CD4-positive, CD25-positive, alpha-beta regulatory T cell (primary cell): ENCODE measurements at places on chromosomes 2 and 18. TPM values are rescaled to one million over a fixed set of nuclear protein-coding genes. Genes with fewer than 3 reads are reported as not detected.

C2orf68 gene
- 18.8 TPM for polyA plus RNA-seq

FBXO48 gene
- polyA plus RNA-seq, result 1.0 TPM

ZNF892 gene
- 0.11 TPM for polyA plus RNA-seq

NTSR2 gene
- polyA plus RNA-seq, result not detected

BBS5 gene
- polyA plus RNA-seq, result 0.89 TPM

ZEB2 gene
- 0.44 TPM for polyA plus RNA-seq

AKAIN1 gene
- not detected for polyA plus RNA-seq

DSC3 gene
- polyA plus RNA-seq, result not detected

TWSG1 gene
- 1.9 TPM for polyA plus RNA-seq

TMEM214 gene
- polyA plus RNA-seq, result 17.6 TPM

TBR1 gene
- not detected for polyA plus RNA-seq

PRKAG3 gene
- polyA plus RNA-seq, result not detected

OTOF gene
- 0.59 TPM for polyA plus RNA-seq

SNED1 gene
- 5.6 TPM for polyA plus RNA-seq

GRCh38 chr2:205579335-205579734 lies 103.0 kb upstream of the NRP2 start:
- DNase-seq, result no peak

DNA sequence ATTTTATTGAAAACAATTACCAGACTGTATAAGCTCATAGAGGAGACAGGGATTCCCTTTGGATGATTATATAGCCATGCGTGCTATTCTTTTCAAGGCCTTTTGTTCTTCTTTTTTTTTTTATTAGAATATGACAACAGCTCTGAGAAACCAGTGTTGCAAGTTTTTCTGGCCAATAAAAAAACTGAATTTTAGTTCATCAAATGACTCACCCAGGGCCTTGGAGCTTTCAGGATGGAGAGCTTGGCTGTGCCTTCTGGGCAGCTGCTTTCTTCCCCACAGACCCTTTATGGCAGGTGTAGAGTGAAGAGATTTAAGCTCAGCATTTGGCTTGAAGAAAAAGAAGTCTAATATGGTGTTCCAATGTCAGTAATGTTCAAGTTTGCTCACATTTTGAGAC lies 497.9 kb upstream of the FANCL start:
- no peak for DNase-seq

GRCh38 chr2:68556381-68556780 lies 87.0 kb upstream of the PROKR1 start:
- DNase-seq, result no peak

DNA sequence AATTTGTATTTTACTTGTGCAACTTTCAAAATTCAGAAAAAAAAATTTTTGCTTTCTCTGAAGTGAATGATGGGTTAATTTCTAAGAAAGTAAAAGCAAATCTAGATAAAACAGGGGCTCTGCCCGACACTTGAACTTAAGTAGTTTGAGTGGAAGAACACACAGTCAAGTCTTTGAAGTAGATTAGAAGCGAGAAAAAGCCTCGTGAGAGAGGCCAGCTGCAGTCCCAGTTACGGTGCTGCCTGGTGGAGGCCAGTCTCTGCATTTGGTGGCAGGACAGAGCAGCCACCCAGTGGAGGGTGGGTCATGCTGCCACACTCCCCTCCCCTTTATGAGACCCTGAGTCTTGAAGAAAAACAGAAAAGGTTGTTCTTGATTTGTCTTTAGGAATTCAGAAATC lies 81.8 kb downstream of the INPP5D start:
- no peak for DNase-seq

DNA sequence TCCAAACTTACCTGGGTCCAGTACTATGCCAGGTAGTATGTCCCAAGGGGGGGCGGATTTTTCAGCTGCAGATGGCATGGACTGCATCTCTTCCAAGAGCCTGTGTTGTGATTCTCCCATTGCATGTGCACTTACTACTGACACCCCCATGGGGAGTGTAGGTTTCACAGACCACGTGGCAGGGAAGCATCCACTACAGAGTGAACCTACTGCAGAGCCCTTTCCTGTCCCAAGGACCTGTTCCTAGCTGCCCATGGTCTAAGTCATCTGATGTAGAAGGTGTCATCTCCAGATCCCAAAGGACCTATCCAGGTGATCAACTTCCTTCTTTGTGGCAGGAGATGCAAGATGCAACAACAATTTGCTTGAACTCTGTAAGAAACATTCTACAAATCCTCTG lies 9.9 kb upstream of the SULT1C3 start:
- no peak for DNase-seq

GRCh38 chr2:146777181-146777580 lies 1067.6 kb upstream of the ACVR2A start:
- DNase-seq, result no peak

GRCh38 chr2:71499691-71500090 lies 46.3 kb downstream of the DYSF start:
- DNase-seq, result no peak

- DNase-seq, result no peak
These were observed 14.6 kb upstream of the NAPG start for GRCh38 chr18:10511236-10511635.

DNA sequence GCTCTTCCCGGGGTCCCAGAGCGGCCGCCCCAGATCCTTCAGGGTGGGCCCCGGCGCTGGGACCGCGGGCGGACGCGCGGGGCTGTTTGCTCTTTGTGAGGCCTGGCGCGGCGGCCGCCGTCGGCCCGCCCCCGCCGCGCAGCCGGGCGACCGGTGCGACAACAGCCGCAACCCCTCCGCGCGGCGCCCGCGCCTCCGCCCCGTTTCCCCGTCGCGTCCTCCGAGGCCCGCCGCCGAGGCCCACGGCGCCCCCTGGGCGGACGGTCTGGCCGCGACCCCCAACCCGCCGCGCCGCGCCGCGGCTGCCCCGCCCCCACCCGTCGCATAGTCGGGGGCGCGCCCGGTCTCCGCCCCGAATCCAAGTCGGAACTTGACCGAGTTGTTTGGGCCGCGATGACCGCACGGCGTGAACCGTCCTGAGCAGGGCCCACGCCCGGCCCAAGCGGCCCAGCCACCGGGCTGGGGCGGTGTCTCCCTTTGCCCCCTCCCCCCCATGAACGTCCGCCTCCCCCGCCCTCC lies 448 bp downstream of the YPEL5 start:
- DNase-seq, result no peak

- DNase-seq, result peak; percentile 41
These were observed 5.5 kb upstream of the MAP4K4 start for GRCh38 chr2:101692041-101692440.

GRCh38 chr18:35610089-35610488 lies 28.5 kb downstream of the GALNT1 start:
- DNase-seq, result no peak

DNA sequence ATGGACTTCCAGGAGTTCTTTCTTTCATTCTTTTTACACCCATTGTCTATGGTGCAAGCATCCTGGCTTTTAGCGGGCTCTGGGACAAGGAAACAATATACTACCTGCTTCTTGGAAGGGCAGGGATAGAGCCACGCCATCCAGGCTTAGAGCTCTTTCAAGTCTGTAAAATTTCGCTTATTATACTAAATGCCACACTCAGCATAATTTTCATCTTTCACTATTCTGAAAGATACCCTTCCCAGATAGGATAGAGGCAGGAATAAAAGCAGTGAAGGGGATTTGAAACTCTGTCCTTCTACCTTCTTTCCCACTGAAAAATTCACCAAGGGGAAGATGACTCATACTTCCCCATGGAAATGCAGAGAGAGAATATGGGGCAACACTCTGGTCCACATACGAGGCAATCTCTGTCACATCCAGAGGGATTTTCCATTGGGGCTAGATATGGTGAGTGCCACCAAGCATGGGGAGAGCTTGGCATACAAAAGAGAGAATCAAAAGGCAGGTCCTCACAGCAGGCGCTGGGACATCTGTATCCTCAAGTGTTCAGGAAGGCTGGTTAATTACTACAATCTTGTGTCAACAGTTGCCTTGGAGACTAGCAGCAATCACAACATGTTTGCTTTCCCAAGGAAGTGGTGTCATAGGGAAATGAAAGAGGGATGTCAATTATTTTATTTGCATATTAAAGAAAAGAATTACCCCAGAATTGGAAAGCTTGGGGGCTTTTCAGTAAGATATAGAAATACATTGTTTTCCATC lies 127.6 kb downstream of the TDRD15 start:
- DNase-seq, result no peak

DNA sequence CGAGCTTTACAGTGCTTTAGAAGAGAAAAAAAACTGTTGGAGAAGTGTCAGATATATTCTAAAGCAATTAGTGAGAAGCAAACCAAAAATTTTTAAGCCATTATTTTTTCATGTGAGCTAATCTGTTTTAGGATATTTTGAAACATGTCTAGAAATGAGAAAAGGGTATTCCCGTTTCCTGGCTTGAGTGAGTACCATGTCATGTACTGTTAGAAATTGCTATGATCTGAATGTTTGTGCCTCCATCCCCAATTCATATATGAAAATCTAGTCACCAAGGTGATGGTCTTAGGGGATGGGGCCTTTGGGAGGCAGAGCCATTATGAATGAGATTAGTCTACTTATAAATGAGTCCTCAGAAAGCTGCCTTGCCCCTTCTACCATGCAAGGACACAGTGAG lies 493.3 kb upstream of the GCFC2 start:
- DNase-seq, result no peak

- DNase-seq, result no peak
These were observed at the start of gene COLEC11 for GRCh38 chr2:3594493-3595281. Gene COLEC11 (plus strand): TSS chr2:3595112. CDS start chr2:3604341, 9,229 bp downstream.

DNA sequence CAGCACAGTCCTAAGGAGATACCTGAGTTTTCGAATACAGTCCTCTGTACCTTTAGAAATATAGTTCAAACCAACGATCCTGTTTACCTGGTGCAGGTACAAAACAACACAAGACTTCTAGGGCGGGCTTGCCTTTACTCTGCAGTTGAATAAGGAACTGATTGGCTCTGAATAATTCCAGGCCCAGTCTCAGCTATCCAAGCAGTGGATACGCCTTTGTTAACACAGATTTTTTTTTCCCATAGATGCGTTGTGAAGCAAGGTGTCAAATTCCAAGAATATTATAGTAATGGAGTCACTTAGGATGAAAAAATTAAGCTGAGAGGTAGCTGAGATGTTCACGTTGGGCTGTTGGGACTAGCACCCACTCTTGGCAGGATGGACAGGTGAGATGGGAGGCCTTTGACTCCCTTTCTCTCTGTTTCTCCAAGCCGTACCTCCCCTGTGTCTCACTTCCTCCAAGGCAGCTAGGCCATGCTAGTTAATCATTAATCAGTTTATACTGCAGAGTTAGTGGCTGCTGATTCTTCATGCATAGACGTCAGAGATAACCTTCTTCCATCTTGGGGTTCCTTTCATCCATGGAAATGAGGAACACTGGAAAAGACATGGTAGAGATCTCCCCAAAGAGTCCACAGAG lies 380.8 kb upstream of the ACVR2A start:
- no peak for DNase-seq

DNA sequence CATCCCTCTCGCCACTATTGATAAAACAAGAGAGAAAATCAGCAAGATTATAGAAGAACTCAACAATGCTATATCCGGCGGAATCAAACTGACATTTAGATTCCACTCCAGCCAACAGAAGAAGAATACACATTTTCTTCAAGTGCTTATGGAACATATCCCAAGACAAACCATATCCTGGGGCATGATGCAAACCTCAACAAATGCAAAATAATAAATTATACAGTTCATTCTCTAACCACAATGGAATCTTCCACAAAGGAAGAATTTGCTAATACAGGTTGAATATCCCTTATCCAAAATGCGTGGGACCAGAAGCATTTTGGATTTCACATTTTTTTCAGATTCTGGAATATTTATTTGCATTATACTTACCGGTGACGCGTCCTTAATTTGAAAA lies 51.4 kb upstream of the YPEL5 start:
- DNase-seq, result no peak

DNA sequence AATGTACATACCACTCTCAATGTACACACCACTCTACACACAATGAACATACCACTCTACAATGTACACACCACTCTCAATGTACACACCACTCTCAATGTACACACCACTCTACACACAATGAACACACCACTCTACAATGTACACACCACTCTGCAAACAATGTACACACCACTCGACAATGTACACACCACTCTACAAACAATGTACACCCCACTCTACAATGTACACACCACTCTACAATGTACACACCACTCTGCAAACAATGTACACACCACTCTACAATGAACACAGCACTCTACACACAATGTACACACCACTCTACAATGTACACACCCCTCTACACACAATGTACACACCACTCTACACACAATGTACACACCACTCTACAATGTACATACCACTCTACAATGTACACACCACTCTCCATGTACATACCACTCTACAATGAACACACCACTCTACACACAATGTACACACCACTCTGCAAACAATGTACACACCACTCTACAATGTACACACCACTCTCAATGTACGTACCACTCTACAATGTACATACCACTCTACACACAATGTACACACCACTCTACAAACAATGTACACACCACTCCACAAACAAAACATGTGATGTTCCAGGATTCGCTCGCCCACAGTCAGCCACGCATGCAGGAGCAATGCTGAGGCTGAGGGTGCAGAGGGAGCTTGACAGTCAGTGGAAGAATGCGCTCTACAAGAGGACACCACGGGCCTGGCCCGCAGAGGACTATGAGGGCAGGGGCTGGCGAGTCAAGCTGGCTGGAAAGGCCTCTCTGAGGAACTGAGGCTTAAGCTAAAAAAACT lies 118.2 kb downstream of the HDAC4 start:
- DNase-seq, result no peak

DNA sequence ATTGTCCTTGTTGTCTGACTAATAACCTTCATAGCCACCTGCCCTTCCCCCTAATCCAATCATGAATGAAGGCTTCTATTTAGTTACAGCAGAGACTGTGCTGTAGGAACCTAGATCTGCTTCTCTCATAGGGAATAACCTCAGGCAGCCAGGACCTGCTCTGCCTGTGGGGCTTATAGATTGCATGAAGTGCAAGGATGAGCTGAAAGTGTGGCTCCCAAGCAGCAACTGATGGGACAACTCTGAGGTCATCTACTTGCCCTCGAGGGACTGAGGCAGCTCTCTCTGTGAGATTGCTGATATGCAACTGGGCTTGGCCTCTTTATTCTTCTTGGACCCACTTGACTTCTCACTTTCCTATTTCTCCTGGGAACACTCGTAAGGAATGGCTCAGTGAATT lies 23.8 kb upstream of the SLC38A11 start:
- DNase-seq, result no peak

- DNase-seq, result peak; percentile 0
These were observed 550.2 kb upstream of the SETBP1 start for GRCh38 chr18:44130376-44130942.

GRCh38 chr18:49447810-49448745 lies 12.4 kb downstream of the DYM start:
- peak; percentile 39 for DNase-seq
